ENCODE measurements at places on chromosomes 2 and 18. TPM values are rescaled to one million over a fixed set of nuclear protein-coding genes. Genes with fewer than 3 reads are reported as not detected.

GRCh38 chr2:84493514-84493913, 22.8 kb upstream of the DNAH6 start:
- no peak for DNase-seq

Gene CXCR2
- 2.5 TPM for total RNA-seq

Gene ELOA2
- not detected for total RNA-seq

DNA sequence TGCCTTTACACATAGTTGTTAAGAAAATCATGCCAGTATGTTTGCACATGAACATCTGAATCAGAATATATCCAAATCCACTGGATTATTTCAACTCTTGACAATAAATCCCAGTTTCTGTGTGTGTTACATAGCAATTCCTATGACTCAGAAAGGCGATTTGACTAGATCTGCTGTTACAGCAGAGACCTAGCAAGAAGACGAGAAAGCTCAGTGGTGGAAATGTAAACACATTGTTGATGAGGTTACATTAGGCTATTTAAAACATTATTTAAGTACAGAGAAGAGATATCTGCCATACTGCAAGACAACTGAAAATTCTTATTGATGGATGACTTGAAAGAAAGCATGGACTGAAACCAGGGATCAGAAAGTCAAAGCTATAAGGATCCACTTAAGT, 73.0 kb upstream of the SMIM21 start:
- DNase-seq, result no peak

- no peak for DNase-seq
Measured at GRCh38 chr2:140542627-140543026, 1588.2 kb downstream of the LRP1B start.

Gene PID1
- total RNA-seq, result 33.8 TPM

DNA sequence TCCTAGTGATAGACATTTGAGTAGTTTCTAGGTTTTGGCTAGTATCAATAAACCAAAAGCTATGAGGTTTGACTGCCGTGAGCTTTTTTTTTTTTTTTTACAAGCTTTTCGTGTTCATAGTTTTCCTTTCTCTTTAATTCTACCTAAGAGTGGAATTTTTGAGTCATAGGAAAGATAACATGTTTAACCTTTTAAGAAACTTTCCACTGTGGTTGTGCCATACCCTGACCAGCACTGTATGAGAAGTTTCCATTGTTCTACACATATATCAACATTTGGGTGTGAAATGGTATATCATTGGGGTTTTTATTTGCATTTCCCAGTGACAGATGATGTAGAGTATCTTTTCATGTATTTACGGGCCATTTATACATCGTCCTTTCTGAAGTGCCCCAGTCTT, 31.7 kb downstream of the UBE2F start:
- DNase-seq, result no peak

All from posterior vena cava (tissue), 2 donors.